Anterior cingulate cortex (tissue), 58 donors: ENCODE measurements at places on chromosomes 6 and 20.

- DNase-seq: no peak
Measured at GRCh38 chr6:131419702-131420101, 153.3 kb upstream of the ARG1 start.

DNA sequence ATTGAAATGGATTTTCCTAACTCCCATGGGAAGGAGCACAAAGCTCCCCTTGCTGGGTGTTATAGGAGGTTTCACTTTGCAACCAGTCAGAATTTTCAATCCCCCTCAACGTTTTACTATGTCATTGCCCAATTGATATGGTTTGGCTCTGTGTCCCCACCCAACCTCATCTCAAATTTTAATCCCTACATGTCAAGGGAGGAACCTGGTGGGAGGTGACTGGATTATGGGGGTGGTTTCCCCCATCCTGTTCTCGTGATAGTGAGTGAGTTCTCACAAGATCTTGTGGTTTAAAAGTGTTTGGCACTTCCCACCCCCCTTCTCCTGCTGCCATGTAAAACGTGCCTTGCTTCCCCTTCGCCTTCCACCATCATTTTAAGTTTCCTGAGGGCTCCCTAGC, 62.9 kb downstream of the ZMYND8 start:
- DNase-seq: no peak

DNA sequence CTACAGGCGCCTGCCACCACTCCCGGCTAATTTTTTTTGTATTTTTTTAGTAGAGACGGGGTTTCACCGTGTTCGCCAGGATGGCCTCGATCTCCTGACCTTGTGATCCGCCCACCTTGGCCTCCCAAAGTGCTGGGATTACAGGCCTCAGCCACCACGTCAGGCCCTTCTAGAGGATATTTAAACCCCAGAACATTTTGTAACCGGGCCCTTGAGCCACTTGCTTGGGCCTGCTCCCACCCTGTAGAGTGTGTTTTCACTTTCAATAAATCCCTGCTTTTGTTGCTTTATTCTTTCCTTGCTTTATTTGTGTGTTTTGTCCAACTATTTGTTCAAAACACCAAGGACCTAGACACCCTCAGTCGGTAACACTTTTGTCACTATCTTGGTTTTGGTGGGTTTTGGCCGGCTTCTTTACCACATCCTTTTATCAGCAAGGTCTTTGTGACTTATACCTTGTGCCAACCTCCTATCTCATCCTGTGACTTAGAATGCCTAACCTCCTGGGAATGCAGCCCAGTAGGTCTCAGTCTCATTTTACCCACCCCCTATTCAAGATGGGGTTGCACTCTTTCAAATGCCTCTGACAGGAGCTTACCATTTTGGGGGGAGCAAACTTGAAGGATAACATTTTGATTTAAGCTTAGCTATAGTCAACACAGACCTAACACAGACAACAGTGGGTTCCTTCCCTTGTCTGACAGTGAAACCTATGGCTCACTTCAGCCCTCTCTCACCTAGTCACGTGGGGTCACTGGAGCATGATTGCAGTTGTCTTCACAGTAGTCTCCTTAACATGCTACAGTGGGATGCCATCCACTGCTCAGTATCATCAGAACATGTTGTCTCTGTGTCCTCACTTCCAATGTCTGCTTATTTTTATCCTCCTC, 27.9 kb upstream of the KIF6 start:
- DNase-seq: no peak

DNA sequence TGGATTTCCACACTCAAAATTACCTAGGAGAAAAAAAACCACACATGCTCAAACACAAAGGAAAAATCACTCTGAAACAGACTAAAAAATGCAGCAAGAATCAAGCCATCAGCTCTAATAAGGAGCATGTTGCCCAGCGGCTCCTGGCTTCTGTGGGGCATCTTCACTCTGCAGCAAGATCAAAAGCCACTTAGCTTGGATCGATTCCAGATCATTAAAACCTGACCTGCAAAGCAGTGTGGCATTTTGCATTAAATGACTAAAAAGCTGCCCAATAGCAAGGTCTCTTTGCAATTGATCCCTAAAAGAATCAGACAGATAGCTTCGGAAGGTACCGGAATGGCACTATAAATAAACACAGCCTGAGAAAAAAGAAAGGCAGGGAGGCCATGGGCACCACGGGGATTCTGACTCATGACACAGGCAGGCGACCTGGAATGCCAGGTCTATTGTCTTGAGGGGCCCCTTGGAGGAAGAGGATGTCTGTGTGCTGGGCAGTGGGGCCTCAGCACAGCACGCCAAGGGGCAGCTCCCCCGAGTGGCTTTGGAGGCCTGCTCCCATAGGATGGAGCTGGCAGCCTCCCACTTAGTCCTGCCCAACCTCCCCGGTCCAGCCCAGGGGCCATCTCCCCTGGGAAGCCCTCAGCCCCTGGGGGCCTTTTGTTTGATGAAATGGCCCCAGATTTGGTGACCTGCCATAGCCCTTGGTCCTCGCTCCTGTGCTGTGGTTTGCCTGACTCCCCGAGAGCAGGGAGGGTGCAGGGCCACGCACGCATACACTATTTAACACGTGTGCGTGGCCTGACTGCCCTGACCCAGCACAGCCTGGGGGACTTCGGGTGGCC, 7.6 kb downstream of the LEMD2 start:
- no peak for DNase-seq

- no peak for DNase-seq
Measured at GRCh38 chr6:39224011-39224410, 5.3 kb downstream of the KCNK5 start.

- DNase-seq: no peak
Measured at GRCh38 chr6:163324326-163324687, 90.2 kb upstream of the QKI start.

DNA sequence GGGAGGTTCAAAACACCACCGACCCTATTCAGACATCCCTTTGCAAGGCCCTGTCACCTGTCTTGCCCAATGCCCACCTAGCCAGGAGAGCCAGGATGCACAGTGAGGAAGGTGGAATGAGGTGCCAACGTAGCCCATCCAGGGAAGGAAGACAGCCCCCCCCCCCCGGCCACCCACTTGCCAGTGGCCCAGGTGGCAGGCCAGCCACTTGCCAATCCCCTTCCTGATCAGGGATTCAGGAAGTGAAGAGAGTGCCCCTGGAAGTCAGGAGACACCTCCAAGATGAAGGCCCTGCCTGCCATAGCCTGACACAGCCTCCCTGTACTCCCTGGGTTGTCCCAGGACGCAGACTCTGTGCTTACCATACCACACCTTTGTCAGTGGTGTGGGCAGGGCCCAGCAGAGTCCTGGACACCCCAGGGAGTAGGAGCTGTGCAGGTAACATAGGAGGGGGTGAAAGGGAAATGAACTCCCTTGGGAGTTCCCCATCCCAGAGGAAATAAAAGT, 54.7 kb downstream of the MRPL14 start:
- no peak for DNase-seq

DNA sequence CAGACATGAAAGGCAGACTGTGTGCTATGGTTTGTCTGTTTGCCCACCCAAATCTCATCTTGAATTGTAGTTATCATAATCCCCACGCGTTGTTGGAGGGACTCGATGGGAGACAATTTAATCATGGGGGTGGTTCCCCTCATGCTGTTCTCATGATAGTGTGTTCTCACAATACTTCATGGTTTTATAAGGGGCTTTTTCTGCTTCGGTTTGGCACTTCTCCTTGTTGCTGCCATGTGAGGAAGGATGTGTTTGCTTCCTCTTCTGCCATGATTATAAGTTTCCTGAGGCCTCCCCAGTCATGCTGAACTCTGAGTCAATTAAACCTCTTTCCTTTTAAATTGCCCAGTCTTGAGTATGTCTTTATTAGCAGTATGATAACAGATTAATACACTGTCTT, 47.2 kb upstream of the MICB start:
- no peak for DNase-seq

DNA sequence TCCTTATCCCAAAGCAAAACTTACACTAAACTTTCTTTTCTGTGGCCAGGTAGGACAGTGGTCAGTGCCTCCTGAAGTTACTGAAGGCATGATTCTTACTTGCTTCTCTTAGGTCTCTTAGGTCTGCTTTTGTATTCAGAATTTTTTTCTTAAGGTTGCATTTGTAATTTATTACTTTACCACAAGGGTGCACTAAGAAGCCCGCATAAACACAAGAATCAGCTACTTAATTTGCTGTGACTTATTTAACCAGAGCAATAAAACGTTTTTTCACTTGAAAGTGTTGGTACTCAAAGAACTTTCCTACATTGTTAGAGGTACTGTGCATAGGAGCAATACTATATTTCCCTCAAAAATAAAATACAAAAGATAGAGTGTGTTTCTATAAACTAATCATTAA, 75.4 kb upstream of the LAMA2 start:
- no peak for DNase-seq

- no peak for DNase-seq
Measured at GRCh38 chr6:117276778-117277316, 11.5 kb downstream of the VGLL2 start.

- no peak for DNase-seq
Measured at GRCh38 chr20:44489223-44489622, 13.5 kb downstream of the TTPAL start.

DNA sequence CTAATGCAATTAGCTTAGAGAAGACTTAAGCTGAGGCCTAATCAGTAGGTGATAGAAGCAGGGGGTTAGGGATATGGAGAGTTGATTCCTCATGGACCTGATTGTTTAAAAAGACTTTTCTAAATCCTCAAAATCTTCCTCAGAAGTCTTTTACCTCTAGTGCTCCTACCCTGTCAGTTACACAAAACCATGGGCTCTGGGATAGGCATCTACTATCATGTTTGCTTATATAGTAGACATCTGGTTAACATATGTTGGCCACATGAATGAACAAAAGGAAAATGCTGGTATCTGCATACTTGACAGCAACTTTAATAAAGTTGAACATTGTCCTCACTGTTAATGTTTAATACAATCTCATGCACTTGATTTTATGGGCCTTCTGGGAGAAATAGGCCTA, 61.5 kb upstream of the FKBP1C start:
- DNase-seq: no peak

GRCh38 chr20:8020314-8021079, 936 bp upstream of the TMX4 start:
- DNase-seq: no peak

GRCh38 chr20:53867741-53868351, 202.5 kb downstream of the BCAS1 start:
- no peak for DNase-seq

DNA sequence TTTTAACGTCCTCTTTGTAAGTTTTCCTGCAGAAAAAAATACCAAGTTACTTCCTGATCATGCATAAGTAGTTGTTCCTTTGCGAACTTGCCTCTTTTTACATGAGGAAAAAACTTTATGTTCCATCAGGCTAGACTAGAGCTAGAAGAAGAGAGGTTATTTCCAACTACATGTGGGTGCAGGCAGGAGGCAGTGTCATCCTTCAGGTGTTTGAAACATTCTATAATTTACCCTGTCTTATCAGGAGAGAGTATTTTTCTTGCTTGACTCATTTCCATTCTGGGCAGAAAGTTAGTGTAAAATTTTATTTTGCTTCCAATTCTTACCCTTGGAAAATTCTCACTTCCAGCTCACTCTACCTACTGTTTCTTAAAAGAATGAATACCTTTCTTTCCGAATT, 28.5 kb upstream of the EPHA7 start:
- no peak for DNase-seq

GRCh38 chr6:121521164-121521555, 85.7 kb downstream of the GJA1 start:
- no peak for DNase-seq

GRCh38 chr6:100962466-100962865, 81.3 kb upstream of the ASCC3 start:
- DNase-seq: no peak

- DNase-seq: no peak
Measured at GRCh38 chr20:56925831-56926170, 296.7 kb downstream of the TFAP2C start.

DNA sequence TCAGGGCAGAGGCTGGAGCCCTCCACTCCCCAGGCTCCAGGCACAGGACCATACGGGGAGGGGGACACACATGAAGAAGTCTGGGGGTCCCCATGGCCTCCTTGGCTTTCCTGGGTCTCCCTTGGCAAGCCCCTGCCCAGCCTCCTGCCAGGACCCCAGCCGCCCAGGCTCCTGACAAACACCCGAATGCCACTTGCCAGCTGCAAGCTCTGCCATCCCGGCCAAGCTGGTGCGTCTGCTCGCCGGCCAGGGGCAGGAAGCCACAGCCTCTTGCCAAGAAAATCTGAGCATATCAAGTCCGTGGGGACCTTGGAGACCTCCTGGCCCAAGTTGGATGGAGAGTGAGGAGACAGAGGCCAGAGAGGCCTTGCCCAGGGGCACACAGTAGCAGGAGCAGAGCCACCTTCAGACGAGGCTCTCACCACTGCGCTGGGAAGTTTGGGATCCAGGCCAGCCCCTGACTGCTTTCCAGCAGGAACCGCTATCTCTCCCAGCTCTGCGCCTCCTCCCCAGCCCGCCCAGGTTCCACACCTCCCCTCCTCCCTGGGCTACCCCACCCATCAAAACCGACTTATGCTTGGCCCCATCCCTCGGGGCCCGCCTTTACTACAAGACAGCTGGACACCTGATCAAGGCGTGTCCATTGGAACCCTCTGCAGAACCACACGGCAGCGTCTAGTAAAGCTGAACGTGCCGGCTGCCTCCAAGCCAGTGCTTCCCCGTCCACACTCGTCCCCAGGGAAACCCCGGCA, 80.2 kb downstream of the GRM4 start:
- peak; percentile 6 for DNase-seq

DNA sequence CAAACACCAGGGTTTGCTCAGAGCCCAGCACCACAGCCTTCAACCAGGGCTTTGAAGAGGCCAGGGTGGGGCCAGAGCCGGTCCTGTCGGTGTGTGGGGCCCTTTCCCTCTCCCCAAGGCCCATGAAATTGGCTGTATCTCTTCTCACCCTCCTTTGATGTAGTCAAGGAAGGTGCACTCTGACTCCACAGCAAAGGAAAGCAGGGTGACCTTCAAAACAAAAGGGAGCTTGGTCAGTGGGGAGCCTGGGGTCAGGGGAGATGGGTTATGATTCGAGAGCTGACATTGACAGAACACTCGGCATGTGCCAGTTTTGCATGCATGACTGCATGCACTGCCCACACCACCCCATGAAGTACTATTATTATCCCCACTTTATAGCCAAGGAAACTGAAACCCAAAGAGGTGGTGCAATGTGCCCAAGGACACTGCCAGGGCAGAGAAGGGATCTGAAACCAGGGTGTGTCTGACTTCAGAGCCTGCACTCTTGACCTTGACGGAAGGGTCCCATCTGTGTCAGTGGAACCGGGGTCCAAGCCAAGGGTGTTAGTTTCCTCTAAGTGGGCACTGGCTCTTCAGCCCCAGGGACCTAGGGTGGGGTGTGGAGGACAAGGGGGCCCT, 55.4 kb downstream of the RAB44 start:
- DNase-seq: no peak

GRCh38 chr20:23249541-23249940, 101.0 kb upstream of the NXT1 start:
- DNase-seq: no peak
